Tongue (tissue), 3 donors: ENCODE measurements at places on chromosomes 12 and 14. TPM values are rescaled to one million over a fixed set of nuclear protein-coding genes. Genes with fewer than 3 reads are reported as not detected.

KRT75 gene
- total RNA-seq = 0.21 TPM

HOXC4 gene
- total RNA-seq = 0.21 TPM

FOXG1 gene
- total RNA-seq = 0.10 TPM

CD163 gene
- total RNA-seq = 8.8 TPM

CPNE6 gene
- total RNA-seq = not detected

NEUROD4 gene
- not detected for total RNA-seq

C1QL4 gene
- not detected for total RNA-seq
